Activated CD8-positive, alpha-beta T cell treated with anti-CD3 and anti-CD28 coated beads, Interleukin-2, amount 10 ng/mL, durations not matched to agents 7 days and 5 days (primary cell): ENCODE measurements at places on chromosomes 4 and X. TPM values are rescaled to one million over a fixed set of nuclear protein-coding genes. Genes with fewer than 3 reads are reported as not detected.

The ERCC6L gene
- 13.8 TPM for total RNA-seq

The DIPK2B gene
- total RNA-seq, result not detected

The DUX4 gene
- not detected for total RNA-seq

The MAGEA9B gene
- not detected for total RNA-seq

The RAB33A gene
- total RNA-seq, result 32.7 TPM

The GPR34 gene
- 1.3 TPM for total RNA-seq

The VEGFC gene
- total RNA-seq, result not detected

The UNC5C gene
- not detected for total RNA-seq
